ENCODE measurements at places on chromosomes 6 and 20.

DNA sequence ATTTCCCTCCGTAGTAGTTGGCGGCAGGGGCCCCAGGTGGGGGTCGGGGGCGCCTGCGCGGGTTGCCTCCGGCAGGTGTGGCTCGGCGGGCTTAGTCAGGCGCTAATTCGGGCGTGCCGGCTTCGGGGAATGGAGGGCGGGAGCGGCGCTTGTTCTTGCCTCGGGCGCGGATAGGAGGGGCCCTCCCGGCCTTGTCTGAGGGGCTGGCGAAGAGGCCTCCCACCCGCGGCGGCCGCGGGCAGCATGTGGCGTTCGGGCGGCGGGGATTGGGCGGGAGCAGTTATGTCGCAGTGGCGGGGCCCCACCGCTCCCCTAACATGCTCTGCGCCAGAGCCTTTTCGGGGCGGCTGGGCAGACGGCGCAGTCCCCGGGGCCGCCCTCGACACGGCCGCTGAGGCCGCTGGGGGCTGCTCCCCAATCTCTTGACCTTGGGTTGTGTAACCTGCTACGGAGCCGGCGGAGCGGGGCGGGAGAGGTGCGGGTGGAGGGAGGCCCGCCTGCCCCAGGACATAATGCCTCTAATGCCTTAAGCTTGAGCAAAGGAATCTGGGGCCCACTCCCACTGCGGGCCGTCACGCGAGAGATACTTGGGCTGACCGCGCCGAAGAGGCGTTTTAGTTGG, 1.1 kb downstream of the AMD1 start:
- DNase-seq, result peak; percentile 37

GRCh38 chr6:129686941-129687627, 22.9 kb downstream of the ARHGAP18 start:
- DNase-seq, result peak; percentile 97

DNA sequence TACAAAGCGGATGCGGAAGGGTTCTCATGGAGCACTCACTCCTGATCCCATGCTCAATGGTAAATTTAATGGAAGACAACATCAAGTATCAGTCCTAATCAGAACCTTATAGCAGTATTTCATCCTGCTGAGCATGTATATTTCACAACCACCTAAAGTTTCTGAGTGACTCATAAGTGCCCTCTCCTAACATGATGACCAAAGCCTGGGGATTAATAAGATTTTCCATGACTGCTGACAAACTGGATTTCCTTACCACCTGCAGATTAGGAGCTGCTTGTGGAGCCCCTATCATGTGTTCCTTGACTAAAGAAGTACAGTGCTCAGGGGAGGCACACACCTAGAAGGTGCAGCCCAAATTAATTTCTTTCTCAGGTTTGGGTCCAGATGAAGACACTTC, 112.8 kb downstream of the INSM1 start:
- DNase-seq, result no peak

DNA sequence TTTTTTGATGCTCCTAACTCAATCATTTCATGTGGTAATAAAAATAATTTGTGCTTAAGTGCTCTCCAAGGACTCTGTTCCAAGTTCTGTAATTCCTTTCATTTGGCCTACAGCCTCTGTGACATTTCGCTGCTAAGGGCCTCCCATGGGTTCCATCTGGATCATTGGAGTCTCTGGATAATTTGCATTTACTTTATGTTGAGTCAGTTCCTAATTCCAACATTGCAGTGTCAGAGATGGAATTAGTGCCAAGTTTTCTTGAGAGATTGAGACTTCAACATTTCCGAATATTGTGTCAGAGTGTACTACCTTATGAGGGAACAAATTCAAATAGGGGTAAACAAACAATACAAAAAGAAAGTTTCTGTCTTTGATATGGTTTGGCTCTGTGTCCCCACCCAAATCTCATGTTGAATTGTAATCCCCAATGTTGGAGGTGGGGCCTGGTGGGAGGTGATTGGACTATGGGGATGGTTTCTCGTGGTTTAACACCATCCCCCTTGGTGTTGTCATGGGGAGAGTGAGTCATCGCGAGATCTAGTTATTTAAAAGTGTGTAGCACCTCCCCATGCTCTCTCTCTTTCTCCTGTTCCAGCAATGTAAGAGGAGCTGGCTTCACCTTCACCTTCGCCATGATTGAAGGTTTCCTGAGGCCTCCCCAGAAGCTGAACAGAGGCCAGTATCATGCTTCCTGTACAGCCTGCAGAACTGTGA, 244.1 kb upstream of the TBX18 start:
- DNase-seq, result no peak

DNA sequence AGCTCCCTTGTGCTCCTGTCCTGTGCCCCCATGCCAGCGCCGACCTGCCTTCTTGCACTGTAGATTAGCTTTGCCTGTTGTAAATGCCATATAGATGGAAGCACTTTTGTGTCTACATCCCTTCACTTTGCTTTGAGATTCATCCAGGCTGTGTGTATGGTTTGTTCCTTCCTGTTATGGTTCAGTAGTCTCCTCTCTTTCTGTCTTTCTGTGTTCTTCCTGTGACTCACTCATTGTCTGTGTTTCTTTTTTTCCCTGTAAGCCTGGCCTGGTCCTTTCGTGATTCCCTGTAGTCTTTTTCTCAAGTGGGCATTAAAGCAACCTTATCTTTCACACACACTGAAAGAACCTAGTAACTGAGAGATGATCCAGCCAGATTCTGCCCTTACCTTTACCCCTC, 66.6 kb downstream of the JARID2 start:
- no peak for DNase-seq

DNA sequence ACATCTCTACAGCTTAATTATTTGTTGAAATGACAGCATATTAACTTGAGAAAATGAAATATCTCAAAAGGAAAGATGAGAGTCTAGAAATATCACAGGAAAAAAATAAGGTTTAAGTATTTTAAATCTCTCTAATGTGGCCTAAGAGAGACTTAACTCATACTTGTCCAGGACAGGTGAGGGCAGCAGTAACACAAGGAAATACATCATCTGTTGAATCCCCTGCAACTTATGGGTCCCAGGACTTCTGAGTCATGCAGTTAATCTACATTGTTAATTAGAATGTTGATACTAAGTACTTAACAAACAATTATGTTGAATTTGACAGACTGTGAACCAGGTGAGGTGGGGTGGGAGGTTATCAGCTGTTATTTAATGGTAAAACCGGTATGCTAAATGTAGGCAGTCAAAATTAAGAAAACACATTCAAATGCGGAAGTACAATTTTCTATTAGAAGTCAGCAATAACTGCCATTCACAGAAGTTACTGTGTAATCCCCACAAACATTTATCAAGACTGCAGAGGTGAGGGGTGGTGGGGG, 87.9 kb downstream of the CEP57L1 start:
- peak; percentile 47 for DNase-seq

DNA sequence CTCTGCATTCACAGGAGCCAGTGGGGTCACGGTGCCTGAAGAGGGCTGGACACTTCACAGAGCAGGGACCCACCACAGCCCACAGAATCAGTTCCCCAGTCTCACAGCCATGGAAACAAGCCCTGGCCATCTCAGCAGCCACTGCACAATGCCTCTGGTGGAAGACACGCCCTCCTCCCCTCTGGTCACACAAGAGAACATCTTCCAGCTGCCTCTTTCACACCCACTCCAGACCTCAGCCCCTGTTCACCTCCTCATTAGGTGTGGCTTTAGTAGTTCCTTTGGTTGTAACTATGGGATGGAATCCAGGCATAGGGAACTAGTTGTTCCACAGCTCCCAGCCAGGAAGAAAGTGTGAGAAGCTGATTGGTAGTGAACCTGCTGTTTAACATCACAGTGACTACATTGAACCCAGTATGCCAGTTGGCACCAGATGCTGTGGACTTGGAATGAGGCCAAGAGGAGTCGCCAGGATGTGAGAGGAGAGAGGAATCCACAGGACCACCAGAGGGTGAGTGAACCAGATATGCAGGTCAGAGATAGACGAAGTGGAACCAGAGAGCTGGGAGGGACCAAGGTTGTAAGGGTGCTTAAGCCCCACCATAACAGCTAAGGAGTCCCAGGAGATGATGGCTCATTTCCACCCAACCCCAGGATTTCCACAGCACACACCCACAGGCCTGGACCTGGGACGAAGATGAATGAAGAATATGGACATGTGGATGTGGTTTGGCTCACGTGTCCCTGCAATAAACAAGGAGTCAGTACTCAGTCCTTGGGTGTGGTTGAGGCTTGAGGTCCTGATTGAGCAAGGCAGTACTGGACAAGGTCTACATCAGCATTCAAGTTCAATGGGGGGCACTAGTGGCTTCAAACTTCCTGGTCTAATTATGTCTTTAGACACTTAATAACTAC, 8.8 kb upstream of the BTN3A3 start:
- DNase-seq, result no peak

GRCh38 chr6:164982389-164982788, 327.0 kb downstream of the C6orf118 start:
- no peak for DNase-seq

DNA sequence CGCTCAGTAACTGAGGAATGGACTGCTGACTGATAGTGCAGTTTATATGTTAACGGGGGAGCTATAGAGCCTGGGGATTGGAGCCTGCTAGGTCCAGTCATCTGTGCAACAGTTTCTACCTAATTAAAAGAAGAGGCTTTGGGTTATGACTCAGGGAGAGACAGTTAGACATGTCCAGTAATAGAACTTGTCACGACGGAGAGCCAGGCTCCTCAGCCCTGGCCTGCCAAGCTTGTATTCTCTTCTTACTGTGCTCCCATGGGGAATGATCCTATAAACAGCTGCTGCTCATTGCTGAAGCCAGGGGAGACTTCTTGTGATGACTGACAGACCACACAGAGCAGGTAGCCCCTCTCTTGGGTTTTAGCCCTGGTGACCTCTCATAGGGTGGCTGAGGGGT, 69.3 kb downstream of the SYNJ2 start:
- no peak for DNase-seq

- no peak for DNase-seq
These were observed 48.8 kb downstream of the TULP4 start for GRCh38 chr6:158361068-158361467.

DNA sequence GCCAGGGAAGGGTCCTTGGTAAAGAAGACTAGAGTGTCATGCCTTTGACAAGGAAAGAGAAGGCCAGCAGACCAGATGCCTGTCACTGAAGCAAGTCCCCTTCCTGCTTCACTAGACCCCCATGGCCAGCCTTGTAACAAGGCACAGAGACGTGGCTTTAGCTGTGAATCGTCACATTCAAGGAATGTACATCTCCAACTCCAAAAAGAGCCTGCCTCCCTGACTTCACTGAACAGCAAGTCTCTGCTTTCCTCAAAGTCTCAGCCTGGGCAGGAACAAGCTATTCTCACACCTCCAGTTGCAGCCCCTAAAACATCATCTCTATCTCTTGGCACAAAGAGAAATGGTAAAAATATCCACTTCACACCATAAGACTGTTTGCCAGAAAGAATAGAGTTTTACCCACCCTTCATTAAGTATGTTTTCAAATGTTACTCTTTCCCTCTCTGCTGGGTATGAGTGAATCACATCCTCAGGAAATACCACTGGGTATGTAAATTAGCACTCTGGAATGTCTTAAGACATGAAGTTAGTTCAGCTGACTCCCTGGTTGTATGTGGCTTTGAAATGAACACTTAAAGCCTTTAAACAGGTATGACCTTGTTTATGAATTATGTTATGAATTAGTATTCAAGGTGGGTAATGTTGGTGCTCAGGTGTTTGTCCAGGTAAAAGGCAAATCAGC, 46.4 kb upstream of the NT5E start:
- no peak for DNase-seq

- DNase-seq, result no peak
These were observed 13.4 kb downstream of the DCBLD1 start for GRCh38 chr6:117495869-117496268.

DNA sequence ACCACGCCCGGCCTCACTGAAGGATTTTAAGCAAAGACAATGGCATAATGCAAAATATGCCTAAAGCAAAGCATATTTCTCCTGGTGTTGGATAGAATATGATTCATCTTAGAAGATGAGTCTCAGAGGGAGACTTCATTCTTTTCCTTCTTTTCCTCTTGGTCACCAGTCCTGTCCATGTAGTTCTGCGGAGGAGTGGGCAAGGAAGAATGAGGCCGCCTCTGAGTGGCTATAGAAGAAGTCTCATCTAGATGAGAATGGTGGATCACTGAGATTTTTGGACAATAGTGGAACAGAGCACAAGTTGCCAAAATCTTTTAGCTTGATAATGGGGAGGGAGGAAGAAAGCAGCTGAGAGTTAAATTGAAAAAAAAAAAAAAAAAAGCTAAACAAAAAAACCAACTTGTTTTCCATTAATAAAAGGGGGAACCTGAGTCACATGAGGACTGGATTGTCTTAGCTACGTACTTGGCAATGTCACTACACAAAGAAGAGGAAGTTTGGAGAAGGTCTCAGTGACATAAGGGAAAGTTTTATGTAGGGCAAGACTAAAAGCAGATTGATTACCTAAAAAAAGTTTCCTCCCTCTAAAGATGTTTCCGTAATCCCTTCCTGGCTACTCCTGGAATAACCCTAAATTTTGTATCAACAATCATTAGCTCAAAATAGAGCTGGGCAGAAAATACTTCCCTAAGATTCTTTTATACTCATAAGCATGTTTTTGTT, 6.0 kb downstream of the CD83 start:
- DNase-seq, result peak; percentile 76

DNA sequence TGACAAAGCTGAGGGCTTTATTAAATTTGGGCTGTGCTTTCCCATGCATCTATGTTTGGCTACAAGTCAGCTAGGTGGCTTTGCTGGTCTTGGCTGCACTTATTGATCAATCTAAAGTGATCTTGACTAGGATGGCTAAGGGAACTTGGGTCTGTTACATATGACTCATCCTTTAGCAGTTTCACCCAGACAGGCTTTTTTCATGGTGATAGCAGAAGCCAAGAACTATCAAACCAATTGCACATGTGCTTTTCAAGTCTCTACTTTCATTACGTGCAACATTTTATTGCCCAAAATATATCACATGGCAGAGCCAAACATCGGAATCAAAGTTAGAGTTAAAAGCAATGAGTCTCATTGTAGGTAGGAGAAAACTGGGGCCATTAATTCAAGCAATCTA, 626.3 kb downstream of the TENT5A start:
- DNase-seq, result no peak

DNA sequence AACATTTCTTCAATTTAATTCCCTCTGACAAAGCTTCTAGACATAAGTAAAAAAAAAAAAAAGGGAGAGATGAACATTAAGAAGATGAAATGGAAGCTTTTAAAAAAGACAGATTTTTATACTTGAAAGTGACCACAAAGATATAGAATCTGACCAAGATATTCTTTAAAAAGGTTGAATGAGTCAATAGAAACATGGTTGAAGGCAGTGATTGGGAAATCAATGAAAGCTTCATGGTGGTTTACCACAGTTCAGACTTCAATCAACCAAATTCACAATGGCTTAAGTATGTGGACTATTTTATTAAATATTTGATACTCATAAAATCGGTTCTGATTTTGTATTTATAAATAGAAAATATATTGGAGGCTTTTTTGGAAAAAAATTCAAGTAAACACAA, 248.4 kb upstream of the HSF2 start:
- no peak for DNase-seq

DNA sequence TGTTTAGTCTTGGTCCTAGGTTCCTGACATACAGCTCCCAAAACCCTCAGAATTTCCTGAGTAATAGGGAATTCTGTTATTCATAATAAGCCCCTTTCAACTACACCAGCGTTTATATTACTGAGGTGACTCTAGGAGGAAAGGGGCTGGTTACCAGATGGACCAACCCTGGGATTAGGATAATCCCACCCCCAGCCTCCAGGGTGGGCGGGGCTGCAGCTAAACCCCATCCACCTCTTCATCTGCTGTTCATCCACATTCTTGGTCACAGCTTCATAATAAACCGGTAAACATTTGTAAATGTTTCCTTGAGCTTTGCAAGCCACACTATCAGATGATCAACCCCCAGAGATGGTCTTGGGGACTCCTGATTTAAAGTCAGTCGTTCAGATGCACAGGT, 38.3 kb downstream of the NINL start:
- no peak for DNase-seq
